ENCODE measurements at places on chromosomes 16 and 17. TPM values are rescaled to one million over a fixed set of nuclear protein-coding genes. Genes with fewer than 3 reads are reported as not detected.

GRCh38 chr16:49856672-49857330 is 889 bp upstream of the ZNF423 start:
- DNase-seq: peak; percentile 92

DNA sequence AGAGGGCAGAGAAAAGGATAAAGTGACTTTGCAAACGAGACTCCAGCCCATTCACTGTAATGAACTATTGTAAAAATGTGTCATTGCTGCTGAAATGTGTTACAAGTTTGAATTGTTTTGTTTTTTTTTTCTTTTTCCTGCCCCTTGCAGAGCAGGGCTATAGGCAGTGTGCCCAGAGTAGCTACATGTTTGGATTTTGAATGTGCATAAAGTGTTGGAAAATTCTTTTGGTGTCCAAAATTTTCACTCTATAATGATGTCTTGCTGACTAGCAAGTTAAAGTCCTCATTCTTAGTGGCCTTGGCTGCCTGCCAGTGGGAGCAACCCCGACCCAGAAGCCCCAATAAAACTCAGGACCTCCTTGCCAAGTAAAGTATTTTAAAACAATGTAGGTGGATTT is 66.5 kb downstream of the IGF2BP1 start:
- no peak for DNase-seq

DNA sequence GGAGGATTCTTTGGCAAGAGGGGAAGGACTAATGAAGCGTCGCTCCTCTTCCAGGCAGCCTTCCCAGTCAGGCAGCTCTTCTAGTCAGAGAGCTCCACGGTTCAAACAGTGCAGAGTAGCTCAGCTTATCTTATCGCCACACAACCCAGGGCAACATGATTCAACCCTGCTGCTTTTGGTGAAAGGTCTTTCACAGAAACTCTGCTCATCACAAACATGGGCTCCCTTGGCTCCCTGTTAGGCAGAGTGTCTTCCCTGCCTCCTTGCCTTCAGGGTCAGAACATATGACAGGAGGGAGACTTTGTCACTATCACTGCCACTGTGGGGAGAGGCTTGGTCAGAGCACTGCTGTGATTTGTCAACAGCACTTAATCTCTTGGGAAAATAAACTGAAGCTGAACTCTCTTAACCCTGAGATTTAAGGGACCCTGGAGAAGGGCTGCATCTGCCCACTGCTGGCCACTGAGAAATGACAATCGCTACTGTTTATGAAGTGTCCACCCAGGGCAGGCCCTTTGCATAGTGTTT is 6.9 kb upstream of the SLC13A2 start:
- DNase-seq: no peak

- no peak for DNase-seq
Measured at GRCh38 chr17:18005496-18005895, 32.8 kb downstream of the DRC3 start.

DNA sequence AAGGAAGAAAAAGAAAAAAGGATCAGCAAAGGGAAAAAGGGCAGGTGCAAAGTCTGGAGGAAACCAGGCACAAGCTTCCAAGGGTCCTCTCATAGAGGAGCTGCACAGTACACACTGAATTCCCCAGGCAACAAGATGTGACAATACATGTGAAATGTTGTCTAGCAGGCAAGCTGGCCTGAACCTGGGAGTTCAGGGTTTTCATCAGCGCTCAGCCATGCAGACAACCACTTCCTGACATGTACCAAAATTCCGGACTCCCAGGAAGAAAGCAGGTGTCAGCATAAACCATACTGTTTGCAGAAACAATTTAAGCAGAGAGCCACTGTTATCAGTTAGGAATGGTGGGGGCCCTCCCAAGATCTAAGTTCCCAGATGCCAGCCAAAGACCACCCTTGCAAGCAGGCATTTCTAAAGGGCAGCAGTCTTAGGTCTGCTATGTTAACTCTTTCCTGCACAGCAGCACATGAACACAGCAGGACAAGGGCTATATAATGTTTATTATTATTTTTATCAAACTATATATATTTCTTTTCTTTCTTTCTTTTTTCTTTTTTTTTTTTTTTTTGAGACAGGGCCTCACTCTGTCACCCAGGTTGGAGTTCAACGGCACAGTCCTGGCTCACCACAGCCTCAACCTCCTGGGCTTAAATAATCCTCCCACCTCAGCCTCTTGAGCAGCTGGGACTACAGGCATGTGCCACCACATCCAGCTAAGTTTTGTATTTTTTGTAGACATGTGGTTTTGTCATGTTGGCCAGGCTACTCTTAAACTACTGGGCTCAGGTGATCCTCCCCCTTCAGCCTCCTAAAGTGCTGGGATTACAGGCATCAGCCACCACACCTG is 10.1 kb downstream of the TK2 start:
- no peak for DNase-seq

CDK5R1 gene
- 1.2 TPM for total RNA-seq

SPATA32 gene
- not detected for total RNA-seq
